Prostate gland (tissue), 2 donors: ENCODE measurements at places on chromosomes 4 and X. TPM values are rescaled to one million over a fixed set of nuclear protein-coding genes. Genes with fewer than 3 reads are reported as not detected.

Gene IRS4
- 0.57 TPM for total RNA-seq

Gene TBC1D9
- 34.2 TPM for total RNA-seq

DNA sequence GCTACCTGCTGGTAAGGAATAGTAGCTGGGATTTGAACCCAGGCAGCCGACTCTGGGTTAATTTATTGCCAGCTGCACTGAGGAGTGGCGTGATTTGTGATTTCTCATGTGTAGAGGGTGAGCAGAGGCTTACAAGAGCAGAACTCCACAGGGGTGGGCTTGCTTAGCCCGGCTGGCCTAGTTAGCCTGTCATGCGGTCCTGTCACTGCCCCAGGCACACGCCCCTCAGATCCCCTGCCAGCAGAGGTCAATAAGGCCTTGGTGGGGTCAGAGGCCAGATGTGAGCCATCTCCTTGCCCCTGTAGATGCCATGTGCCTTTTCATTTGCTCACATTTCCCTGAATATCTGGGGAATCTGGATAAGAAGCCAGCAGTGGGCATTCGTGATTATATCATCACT lies 13.4 kb downstream of the NSDHL start:
- H3K36me3 ChIP-seq, result no peaks in the 10 kb centered on the region
- no peaks in the 10 kb centered on the region for H3K4me1 ChIP-seq
- no peak overlapping the region for H3K27ac ChIP-seq
- H3K27me3 ChIP-seq, result no peaks in the 10 kb centered on the region
- no peak for DNase-seq

DNA sequence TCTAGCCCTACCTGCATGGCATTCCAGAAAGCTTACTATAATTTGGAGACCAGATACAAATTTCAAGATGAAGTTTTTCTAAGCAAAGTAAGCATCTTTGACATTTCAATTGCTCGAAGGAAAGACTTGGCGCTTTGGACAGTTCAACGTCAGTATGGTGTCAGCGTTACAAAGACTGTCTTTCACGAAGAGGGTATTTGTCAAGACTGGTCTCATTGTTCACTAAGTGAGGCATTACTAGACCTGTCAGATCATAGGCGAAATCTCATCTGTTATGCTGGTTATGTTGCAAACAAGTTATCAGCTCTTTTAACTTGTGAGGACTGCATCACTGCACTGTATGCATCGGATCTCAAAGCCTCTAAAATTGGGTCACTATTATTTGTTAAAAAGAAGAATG lies 17.6 kb downstream of the THAP9 start:
- H3K27me3 ChIP-seq, result no peaks in the 10 kb centered on the region
- no peak for DNase-seq
- H3K36me3 ChIP-seq, result no peaks in the 10 kb centered on the region
- H3K4me3 ChIP-seq, result no peak overlapping the region

- no peaks in the 10 kb centered on the region for H3K4me1 ChIP-seq
- H3K36me3 ChIP-seq, result no peaks in the 10 kb centered on the region
- H3K4me3 ChIP-seq, result no peak overlapping the region
- no peak for DNase-seq
- no peaks in the 10 kb centered on the region for H3K27me3 ChIP-seq
- no peak overlapping the region for H3K27ac ChIP-seq
Observed at GRCh38 chr4:157096439-157096838, 20.5 kb downstream of the GLRB start.
